ENCODE measurements at places on chromosomes 1 and 21. TPM values are rescaled to one million over a fixed set of nuclear protein-coding genes. Genes with fewer than 3 reads are reported as not detected.

- no peak for DNase-seq
Measured at GRCh38 chr1:13699936-13700520, at the start of gene PRDM2. PRDM2 (plus strand) TSS chr1:13700188; CDS start chr1:13715606, 15,418 bp downstream.

DNA sequence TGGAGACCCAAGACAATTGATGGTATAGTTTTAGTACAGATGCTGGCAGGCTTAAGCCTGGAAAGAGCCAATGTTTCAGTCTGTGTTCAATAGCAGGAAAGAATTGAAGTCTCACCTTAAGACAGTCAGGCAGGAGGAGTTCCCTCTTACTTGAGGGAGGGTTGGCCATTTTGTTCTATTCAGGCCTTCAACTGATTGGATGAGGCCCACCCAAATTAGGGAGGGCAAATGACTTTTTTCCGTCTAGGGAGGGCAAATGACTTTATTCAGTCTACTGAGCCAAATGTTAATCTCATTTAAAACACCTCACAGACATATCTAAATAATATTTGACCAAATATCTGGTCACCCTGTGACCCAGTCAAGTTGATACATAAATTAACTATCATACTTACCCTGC, 31.4 kb upstream of the ELAVL4 start:
- DNase-seq, result no peak

- peak; percentile 38 for DNase-seq
Measured at GRCh38 chr1:160997323-160998038, 23.5 kb downstream of the F11R start.

- DNase-seq, result no peak
Measured at GRCh38 chr1:213983493-213984386, 4.0 kb upstream of the PROX1 start.

- DNase-seq, result peak; percentile 30
Measured at GRCh38 chr1:111656086-111657017, 36.8 kb downstream of the RAP1A start.

- DNase-seq, result no peak
Measured at GRCh38 chr1:220516014-220516721, 11.8 kb upstream of the MARK1 start.

The MAB21L3 gene
- polyA plus RNA-seq, result 1.1 TPM

The FMO5 gene
- polyA plus RNA-seq, result 7.9 TPM

The PAQR6 gene
- polyA plus RNA-seq, result 7.1 TPM

The BSND gene
- polyA plus RNA-seq, result 4.5 TPM

The C1orf167 gene
- not detected for polyA plus RNA-seq

The S100A7A gene
- polyA plus RNA-seq, result not detected

The FCRL5 gene
- polyA plus RNA-seq, result 0.09 TPM

Data from renal pelvis (tissue), 12 donors.